Stimulated activated CD8-positive, alpha-beta memory T cell treated with anti-CD3 and anti-CD28 coated beads, Interleukin-4, amount 100 ng/mL, for 4 hours (primary cell): ENCODE measurements at places on chromosomes 3 and 15.

DNA sequence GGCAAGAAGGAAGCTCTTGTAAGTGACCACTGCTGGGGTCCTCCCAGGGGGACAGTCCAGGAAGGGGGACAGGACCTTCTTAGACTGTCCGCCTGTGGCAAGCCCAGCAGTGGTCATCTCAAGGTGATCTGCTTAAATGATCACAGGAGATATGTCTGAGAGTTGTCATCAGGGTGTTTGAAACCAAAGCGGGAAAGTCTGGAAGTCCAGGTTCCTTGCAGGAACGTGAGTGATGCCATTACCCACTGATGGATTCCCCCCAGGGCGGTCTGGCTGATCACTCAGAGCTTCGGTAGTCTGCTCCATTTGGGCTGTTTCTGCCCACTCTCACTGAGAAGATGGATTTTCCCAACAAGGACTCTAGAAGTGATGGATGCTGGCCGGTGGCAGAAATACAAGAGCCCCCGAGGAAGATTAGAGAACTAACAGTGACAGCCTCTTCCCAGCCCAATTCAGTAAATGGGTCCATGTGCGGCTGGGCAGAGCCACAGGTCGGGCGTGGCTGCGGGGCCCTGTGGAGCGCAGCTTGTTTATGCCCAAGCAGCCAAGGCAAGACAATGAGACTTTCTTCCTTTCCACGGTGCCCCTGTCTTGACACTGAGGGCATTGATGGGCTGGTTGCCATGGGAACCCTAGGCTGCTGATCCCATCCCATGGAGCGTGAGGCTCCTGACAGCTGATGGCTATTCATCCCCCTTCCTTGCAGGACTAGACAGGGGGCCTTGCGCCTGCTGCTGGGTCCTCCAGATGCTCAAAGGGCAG lies 9.5 kb downstream of the PCSK6 start:
- DNase-seq, result no peak

- no peak for DNase-seq
Observed at GRCh38 chr15:68809517-68809916, 11.2 kb downstream of the ANP32A start.

DNA sequence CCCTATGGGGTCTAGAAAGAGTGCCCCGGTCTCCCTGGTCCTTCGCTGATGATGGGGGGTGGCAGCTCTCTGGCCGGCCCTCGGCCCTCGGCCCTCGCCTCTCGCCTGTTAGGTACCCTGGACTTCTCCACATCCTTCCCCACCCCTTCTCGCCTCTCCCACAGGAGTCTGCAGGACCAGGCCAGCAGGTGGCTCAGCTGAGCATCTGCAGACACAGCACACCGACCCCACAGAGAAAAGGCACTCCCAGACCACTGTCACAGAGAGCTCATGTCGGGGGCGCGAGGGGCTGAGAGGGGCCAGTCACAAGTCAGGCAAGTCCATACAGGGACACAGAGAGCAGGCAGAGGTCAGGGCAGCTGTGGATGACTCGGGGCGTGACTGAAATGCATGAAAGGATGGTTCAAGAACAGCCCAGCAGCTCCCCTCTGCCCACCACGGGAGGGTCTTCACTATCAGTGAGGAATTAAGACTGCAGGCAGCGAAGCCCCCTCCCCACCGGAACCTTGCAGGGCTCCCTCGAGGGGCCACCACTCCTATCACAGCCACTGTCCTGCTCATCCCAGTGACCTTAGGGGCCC lies 181.7 kb upstream of the NSMCE3 start:
- DNase-seq, result no peak

GRCh38 chr3:49236226-49236625 lies 40.8 kb downstream of the C3orf62 start:
- no peak for DNase-seq

GRCh38 chr3:81863756-81864155 lies 102.3 kb upstream of the GBE1 start:
- DNase-seq, result no peak

- peak; percentile 56 for DNase-seq
Observed at GRCh38 chr3:194344012-194344411, 7.1 kb downstream of the CPN2 start.

- DNase-seq, result no peak
Observed at GRCh38 chr3:184368586-184369183, 7.2 kb downstream of the POLR2H start.

DNA sequence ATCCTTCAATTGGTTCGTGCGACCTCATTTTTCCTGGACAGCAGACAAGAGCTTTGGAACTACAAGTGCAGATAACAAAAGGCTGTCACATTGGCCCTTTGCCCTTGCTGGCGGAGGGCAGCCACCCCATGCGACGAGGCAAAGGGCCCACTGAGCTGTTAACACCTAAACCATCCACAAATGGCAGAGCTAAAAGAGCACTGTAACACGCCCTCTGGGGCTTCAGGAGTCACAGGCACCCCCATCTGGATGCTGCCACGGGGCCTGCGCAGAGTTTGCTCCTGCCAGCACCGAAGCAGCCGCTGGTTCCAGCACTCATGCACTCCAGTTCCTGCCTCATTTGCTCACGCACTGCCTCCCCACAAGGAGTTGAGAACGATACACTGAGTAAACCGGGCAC lies 524.9 kb downstream of the ZNF385D start:
- DNase-seq, result no peak

GRCh38 chr15:32951736-32952464 lies 234.1 kb downstream of the GREM1 start:
- DNase-seq, result no peak

- no peak for DNase-seq
Observed at GRCh38 chr3:139611528-139611927, 66.2 kb downstream of the NMNAT3 start.

GRCh38 chr15:38954090-38954489 lies 389.5 kb upstream of the RASGRP1 start:
- no peak for DNase-seq

- DNase-seq, result no peak
Observed at GRCh38 chr3:14431452-14431916, 29.1 kb downstream of the SLC6A6 start.

GRCh38 chr3:155747286-155747945 lies 2.5 kb upstream of the PLCH1 start:
- no peak for DNase-seq

DNA sequence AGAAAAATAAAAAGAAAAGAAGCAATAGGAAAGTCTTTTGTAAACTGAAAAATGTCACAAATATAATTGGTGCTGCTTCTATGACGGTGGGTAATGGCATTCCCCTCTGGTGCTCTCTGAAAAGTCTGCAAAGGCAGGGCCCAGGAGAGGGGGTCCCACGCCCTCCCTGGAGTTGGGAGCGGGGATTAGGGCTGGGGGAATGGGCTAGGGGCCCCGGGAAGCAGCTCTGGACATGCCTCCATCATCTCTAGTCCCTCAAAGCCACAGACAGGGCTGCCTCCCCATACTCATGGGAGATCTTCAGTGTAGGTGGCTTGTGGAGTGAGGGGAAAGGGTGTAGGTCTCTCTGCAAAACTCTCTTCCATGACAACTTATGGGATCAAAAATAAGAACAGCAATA lies 7.8 kb upstream of the RHCG start:
- no peak for DNase-seq

DNA sequence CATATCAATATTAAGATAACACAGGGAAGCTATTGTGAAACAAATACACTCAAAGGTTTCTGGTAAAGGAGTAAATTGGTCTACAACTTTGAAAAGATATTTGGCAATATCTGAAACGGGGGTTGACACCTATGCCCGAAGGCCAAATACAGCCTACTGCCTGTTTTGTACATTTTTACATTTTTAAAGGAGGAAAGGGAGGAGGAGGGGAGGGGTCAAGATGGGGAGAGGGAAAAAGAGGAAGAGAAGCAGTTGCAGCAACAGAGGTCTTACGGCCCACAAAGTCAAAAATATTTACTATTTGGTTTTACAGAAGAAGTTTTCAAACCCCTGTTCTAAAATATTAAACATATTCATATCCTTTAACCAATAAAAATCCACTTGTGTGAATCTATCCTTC lies 94.2 kb downstream of the FMN1 start:
- DNase-seq, result no peak

DNA sequence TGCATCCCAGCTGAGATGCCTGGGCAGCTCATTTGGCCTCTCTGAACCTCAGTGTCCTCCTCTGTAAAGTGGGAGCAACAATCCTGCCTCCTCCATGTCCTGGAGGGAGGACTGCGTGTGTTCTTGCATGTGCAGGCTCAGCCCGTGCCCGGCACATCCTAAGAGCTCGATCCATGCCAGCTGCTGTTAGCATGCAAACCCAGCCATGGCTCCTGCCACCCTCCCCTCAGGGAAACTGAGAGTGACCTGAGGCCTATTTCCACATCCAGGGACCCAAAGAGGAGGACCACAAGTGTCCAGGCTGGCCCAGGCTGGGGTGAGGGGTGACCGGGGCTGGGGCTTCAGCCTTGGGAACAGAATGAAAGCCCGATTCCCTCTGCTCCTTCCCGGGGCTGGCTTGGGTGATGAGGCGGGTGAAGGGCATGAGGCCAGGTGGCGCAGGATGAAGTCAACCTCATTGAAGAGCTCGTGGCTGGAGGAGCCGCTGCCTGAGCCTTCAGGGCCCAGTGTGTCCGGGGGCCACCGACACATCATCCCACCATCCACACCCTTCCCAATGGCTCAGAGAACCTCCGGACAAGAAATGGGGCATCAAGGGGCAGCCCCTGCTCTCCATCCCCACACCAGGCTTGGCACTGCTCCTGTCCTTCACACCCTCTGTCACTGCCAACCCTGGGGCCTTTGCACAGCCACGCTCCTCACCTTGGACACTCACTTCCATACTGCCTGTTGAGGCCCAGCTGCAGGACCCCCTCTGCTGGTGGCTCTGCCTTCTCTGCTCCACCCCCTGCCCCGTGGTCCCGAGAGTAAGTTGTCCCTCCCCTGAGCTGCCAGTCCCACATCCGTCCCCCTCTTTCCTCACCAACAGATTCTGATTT lies 42.5 kb downstream of the ADAMTS7 start:
- DNase-seq, result no peak

GRCh38 chr3:4507024-4507596 lies 14.0 kb downstream of the ITPR1 start:
- no peak for DNase-seq

GRCh38 chr15:59360305-59360704 lies 12.4 kb downstream of the MYO1E start:
- no peak for DNase-seq

DNA sequence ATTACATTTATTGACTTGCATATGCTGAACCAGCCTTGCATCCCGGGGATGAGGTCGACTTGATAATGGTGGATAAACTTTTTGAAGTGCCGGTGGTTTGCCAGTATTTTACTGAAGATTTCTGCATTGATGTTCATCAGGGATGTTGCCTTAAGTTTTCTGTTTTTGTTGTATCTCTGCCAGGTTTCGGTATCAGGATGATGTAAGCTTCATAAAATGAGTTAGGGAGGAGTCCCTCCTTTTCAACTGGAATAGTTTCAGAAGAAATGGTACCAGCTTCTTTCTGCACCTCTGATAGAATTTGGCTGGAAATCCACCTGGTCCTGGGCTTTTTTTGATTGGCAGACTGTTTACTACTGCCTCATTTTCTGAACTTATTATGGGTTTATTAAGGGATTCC lies 250.8 kb downstream of the TBC1D5 start:
- DNase-seq, result no peak

DNA sequence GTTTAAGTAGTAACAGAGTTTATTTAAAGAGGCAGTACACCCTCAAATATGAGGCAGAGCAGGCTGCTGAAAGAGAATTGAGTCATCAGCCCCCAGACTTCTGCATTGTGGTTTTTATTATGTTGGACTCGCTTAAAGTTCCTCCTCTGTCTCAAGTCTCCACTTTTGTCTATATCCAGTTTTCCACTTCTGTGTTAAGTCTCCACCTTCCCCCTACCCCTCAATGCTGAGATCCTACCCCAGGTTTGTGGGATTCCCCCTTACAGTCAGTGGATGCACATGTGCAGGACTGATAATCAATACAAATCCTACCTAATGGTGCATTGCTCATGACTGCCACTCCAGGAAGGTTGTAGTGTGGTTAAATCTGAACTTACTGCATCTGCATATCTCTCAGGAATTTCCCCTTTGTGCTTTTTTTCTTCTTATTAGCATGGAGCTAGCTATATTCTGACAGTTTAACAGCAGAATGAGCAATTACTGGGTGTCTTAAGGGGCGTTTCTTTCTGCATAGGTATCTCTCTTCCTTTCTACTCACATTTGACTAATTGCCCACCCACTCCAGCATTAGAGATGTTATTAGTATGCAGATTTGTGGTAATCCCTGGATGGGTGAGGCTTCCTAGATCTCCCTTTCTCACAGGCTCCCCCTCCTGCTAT lies 11.9 kb upstream of the CD200R1L start:
- no peak for DNase-seq

DNA sequence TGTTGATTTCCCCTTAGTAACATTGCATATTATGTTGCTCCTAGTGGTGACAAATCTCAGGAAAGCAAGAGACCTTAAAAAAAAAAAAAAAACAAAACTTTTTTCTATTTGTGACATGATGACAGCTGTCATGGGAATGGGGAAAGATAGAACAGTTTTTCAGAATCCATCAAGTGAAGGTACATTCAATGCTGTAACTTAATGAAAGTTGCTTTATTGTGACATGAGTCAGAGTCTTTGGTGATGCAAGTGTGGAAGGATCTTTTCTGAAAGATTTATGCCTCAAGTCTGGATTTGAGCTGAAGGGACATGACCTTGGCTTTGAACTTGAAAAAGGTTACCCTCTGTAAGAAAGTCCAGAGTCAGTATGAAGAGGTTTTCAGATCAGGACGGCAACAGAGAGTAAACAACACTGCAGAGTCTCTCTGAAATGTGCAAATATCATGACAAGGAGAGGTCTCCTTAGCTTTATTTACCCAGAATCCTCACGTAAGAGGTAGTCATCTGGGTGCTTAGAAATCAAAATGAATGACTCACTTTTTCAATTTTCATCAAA lies 424.7 kb downstream of the CNTN4 start:
- DNase-seq, result no peak
